Stimulated activated CD4-positive, alpha-beta T cell treated with anti-CD3 and anti-CD28 coated beads, Interleukin-12 subunit alpha, Interleukin-12 subunit beta, amount 100 ng/mL, for 48 hours (primary cell): ENCODE measurements at places on chromosomes 3 and 15.

GRCh38 chr15:36917411-36918267 lies 182.7 kb downstream of the MEIS2 start:
- DNase-seq: no peak

GRCh38 chr3:64685800-64686445 lies 1.9 kb downstream of the ADAMTS9 start:
- no peak for DNase-seq

DNA sequence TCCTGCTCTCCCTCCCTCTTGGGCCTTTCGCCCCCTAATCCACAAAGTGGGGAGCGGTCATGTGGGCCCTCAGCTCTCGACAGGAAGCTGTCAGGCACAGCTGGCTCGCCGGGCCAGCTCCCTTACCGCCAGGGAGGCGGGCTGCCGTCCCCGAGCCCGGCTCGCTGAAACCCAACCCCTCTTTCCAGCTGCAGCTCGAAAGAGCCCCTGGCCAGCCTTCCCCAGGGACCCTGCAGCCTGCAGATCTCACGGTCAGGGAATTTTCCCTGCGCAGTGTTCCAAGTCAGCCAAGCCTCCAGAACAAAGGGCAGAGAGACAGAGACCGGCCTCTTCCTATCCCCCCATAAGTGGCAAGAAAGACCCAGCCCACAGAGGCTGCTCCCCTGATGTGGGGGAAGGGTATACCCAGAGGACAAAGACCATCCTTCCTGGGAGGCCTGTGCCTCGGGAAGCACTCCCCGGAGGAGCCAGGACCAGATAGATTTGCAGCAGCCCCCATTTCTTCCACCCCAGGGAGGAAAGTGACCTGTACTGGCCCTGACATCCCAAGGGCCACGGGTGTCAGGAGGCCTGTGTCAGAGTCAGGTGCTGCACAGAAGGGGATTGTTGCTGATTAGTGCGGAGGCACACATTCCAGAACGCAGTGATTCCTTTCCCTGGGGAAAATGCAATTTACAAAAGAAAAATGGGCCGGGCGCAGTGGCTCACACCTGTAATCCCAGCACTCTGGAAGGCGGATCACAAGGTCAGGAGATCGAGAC lies 32.6 kb downstream of the MAGEF1 start:
- no peak for DNase-seq

DNA sequence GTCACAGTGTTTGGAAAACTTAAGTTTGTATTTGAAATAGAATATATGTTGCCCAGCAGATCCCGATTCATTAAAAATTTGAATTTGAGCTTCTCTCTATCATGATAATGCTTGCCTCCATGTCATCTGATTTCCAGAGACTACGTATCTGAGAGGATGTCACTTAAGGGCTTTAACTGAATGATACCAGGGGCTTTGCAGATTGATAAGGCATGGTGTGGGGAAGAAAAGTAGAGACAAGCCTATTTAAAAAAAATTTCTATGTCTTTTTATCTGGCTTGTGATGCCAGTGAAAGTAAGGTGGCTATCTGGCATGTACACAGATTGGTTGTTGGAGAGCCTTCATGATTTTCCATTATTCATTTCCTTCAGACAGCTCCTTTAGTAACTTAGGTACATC lies 72.7 kb downstream of the UBE2E2 start:
- DNase-seq: no peak

DNA sequence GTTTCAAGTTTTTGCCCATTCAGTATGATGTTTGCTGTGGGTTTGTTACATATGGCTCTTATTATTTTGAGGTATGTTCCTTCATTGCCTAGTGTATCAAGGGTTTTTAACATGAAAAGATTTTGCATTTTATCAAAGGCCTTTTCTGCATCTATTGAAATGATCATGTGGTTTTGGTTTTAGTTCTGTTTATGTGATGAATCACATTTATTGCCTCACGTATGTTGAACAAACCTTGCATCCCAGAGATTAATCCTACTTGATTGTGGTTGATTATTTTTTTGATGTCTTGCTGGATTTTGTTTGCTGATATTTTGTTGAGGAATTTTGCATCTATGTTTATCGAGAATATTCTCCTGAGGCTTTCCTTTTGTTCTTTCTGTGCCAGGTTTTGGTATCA lies 39.4 kb downstream of the TMCO5A start:
- DNase-seq: no peak

DNA sequence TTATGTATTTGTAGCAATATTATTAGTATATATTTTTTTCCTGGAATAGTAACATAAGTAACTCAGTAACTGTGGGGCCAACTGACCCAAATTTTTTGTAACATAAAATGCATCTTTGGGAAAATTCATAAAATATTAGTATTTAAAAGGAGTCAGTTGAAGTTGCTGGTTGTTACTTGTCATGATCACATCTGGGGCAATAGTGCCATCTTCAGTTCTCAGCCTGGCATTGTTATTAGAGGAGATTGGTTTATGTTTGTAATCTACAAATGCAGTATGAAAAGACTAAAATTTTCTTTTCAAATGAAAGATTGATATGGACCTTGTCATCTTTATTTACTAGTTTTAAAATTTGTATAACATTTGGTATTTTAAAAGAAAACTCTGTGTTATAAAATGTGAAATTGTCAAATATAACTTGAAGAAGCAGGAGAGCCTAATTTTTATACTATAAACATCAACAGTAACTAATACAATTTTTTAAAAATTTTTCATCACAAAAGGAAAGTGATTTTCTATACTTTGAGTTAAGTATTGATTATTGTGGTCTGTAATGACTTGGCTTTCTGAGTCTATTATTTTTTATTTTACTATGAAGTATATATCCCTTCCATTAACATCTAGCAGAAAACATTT lies 38.8 kb upstream of the MLF1 start:
- no peak for DNase-seq

GRCh38 chr3:16928386-16929132 lies 43.8 kb downstream of the PLCL2 start:
- no peak for DNase-seq

- DNase-seq: no peak
Observed at GRCh38 chr15:96336596-96337364, 6.3 kb downstream of the NR2F2 start.

GRCh38 chr3:137987723-137988122 lies 22.2 kb upstream of the CLDN18 start:
- no peak for DNase-seq

GRCh38 chr15:74788683-74789151 lies 6.8 kb downstream of the CSK start:
- DNase-seq: no peak

DNA sequence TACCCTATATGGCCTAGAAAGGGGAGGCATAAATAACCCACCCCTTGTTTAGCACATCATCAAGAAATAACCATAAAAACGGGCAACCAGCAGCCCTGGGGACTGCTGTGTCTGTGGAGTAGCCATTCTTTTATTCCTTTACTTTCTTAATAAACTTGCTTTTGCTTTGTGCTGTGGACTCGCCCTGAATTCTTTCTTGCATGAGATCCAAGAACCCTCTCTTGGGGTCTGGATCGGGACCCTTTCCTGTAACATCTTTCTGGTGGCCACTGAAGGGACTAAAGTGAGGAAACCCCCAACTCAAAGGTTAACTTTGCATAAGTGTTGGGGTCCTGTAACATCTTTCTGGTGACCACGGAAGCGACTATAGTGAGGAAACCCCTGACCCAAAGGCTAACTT lies 15.7 kb upstream of the HHATL start:
- DNase-seq: no peak

GRCh38 chr15:71357321-71357732 lies 242.1 kb downstream of the THSD4 start:
- DNase-seq: no peak

DNA sequence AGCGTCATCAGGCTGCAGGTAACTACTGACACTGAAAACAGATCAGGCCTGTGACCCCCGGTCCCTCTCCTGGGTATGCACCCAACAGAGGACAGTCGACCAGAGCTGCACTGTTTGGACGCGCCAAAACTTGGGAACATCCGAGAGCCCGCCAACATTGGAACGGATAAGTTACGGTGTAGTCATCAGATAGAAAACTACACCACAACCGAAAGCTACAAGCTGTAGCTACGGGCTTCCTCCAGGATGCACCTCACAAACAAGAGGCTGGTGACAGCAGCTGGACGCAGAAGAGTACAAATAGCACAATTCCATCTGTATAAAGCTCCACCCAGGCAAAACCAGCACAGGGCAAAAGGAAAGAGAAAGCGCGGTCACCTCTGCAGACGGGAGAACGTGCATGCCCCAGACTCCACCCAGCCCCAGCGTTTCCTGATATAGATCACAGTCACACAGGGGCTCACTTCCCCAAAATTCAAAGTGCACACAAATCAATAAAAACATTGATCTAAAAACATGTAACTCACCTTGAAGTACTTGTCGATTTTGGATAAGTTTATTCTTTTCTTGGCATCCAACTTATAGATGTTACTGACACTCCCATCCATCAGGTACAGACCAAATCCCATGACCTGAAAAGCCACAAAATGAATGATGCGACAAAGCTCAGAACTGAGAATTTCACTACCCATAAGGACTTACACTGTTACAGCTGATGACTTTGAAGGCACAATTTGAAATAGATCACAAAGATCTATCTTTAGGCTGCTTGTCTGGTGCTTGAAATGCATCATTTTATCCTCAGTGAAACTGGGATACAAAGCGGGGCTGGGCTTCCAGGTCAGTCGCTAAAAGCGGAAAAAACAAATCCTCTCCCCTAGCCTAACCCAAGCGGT lies 43.3 kb downstream of the CYFIP1 start:
- no peak for DNase-seq

DNA sequence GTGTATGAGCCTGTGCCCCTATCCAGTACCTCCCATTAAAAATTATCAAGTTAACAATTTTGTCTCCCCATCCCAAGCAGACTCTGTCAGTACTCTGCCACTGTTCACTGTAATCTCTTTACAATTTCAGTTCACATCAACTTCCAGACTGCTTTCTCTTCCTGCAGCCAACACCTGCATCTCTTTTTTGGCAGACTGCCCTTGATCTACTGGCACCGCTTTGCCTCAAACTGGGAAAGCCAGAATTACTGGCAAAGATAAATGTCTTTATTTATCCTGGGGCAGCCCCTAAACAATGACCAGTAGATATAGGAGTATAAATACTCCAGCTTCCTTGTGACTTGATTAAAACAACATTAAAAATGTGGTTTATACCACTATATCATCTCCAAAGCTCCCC lies 494.1 kb downstream of the ZNF385D start:
- DNase-seq: no peak

- DNase-seq: peak; percentile 4
Observed at GRCh38 chr15:69060744-69061143, 46.2 kb downstream of the NOX5 start.

DNA sequence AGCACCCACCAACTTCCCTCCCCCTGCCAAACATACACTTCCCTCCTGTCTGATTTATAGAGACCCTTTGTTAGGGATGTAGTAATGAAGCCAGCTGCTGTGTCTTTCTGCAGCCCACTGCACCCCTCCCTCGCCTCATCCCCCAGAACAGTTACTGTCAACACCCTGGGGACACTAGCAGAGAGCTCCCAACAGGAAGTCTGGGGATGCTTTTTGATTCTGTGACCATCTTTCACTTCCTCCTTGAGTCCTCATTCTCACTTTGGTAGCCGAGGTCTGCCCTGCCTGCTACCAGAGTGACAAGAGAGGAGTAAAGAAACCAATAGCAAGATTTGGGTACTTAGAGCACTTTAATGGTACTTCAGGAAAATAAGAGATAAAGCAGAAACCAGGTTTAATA lies 201.6 kb downstream of the SATB1 start:
- no peak for DNase-seq

DNA sequence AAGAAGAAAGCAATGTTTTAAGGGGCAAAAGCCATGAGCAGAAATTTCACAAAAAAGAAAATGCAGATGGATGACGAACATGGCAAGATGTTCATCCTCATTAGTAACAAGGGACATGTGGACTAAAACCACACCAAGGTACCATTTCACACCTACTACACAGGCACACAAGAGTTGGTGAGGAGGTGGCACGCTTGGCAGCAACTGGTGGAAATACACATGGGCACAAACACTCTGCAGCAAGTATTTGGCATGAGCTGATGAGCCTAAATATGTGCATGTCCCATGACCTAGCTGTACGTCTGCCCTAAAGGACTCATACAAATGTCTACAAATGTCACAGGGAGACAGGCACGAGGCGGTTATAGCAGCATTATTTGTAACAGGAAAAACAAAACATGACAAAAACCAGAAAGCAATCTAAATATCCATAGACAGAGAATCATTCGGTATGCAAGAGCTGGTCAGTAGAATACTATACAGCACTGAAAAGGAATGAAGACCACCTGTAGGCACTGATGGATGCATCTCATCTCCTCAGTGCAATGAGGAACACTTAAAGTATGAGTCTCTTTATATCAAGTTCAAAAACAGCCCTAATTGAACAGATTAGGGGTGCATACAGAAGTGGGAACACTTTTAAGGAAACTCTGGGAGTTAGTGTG lies 11.5 kb upstream of the FBLN2 start:
- no peak for DNase-seq

DNA sequence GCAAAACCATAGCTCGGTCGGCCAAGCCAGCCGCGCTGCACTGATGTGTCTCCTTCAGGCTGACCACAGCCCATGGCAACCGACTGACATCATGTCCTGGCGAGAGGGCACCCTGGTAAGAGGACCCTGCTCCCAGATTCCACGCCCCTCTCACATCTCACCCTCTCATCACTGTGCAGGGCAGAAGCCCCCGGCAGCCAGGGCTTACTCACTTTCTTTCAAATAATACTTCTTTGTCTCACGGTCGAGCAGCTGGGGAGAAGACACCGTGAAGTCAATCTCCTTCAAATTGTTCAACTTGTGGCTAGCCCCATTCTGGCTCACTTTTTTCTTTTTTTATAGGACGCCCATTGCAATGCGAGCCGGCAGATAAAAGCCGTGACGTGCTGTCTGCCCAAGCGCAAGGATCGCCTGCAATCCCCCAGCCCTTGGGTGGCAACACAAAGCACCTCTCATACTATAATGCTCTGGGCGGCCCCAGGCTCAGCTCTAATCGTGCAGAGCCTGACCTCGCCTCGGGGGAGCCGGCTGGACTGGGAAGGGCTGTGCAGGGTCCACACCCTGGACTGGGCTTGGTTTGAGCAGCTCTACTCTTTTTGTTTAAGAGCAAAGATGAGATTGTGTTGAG lies 33.6 kb downstream of the VGLL4 start:
- DNase-seq: no peak

- no peak for DNase-seq
Observed at GRCh38 chr3:162498626-162499025, 1002.0 kb downstream of the OTOL1 start.

- DNase-seq: no peak
Observed at GRCh38 chr15:101437209-101437608, 52.3 kb downstream of the PCSK6 start.

- no peak for DNase-seq
Observed at GRCh38 chr3:157442729-157443128, 6.1 kb downstream of the PTX3 start.

- DNase-seq: no peak
Observed at GRCh38 chr3:89138048-89138447, 30.6 kb downstream of the EPHA3 start.

DNA sequence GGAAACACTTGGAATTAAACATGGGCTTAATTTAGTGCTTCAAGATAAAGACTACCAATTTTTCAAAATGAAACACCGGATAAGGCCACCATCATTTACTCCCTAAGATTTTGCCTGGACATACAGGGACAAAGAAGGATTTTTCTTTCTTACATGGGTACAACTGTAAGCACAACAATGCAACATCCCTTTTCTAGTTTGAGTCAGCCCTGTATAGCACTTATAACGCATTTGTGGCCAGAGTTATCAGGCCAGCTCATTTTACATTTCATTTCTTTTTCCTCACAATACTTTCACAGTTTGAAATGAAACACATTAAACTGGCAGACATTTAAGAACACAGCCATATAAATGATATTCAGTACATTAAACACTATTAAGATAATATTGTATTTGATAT lies 9.8 kb upstream of the SUCNR1 start:
- DNase-seq: no peak

GRCh38 chr15:72888811-72889210 lies 105.3 kb upstream of the ADPGK start:
- no peak for DNase-seq
